Activated CD4-positive, alpha-beta T cell treated with anti-CD3 and anti-CD28 coated beads, Interleukin-2, amount 50 U/mL, for 1 hour (primary cell): ENCODE measurements at places on chromosomes 5 and 9.

- DNase-seq, result no peak
These were observed 2.7 kb downstream of the HSPB3 start for GRCh38 chr5:54458221-54458620.

DNA sequence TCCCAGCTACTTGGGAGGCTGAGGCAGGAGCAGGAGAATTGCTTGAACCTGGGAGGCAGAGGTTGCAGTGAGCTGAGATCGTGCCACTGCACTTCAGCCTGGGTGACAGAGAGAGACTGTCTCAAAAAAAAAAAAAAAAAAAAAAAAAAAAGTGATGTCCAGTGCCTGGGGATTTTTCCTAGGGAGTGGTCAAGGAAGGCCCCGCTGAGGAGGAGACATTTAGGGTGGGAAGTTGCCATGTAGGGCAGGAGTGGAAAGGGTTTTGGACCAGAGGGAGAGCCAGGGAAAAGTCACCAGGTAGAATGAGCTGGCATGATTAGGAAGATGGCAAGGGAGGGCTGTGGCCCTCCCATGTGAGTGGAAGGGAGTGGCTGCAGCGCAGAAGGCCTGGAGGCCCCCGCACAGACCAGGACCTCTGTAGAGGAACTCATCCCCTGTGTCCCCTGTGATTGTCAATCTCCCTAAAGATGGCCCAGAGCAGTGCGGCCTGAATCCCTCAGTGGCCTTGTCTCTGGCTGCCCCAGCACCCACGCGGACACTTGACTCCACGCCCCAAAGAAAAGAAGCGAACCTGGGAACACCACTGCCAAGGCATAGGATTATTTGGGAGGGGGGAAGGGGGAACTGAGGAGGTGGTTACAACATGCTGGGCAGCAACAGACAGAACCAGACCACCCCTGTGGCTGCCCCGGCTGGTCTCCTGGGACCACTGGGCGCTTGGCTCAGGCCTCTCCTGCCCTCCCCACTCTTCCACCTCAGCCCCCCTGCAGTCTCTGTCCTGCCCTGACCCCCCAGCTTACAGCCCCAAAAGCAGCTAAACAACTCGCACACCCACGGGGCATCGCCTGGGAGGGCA, 2.6 kb upstream of the SQSTM1 start:
- no peak for DNase-seq

GRCh38 chr5:142320851-142321560, 3.8 kb downstream of the SPRY4 start:
- no peak for DNase-seq

DNA sequence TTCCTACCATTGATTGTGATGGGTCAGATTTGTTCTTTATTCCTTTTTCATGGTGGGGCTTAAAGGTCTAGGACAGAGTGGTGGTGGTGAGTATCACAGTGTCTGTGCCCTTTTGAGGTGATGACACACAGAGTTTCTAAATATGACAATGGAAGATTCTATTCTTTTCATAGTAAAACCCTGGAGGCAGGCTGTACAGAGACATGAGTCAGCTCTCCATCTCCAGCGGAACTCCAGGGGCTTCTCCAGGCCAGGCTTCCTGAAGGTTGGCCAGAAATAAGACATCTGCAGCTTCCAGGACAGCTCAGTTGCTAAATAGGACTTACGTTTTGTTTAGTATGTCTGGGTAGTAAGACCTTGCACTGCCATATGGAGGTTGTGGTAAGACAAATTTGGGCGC, 229.5 kb downstream of the CD180 start:
- no peak for DNase-seq

GRCh38 chr9:82539856-82540579, 522.9 kb downstream of the RASEF start:
- DNase-seq, result no peak

GRCh38 chr5:144433893-144434292, 263.2 kb downstream of the KCTD16 start:
- no peak for DNase-seq
